ENCODE measurements at places on chromosomes 4 and X.

- no peak for DNase-seq
Measured at GRCh38 chr4:29046186-29046585, 1674.0 kb upstream of the PCDH7 start.

DNA sequence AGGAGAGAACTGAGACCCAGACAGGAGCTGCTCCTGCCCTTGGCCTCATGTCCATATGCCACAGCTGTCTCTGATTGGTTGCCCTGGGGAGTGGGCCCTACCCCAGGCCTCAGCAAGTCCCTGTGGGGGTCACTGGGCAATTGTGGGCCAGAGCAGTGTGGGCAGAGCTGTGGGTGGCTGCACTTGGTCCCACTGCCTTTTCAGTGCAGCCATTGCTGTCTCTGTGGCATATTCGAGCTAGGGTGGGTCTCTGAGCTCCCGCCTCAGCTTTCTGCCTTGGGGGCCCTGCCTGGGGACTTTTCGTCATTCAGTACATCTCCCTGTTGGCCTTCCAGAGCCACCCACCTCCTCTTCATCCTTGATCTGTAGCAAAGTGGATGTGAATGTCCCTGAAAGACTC, 69.8 kb upstream of the LRPAP1 start:
- no peak for DNase-seq

- no peak for DNase-seq
Measured at GRCh38 chrX:116413273-116413672, 23.1 kb upstream of the SLC6A14 start.

DNA sequence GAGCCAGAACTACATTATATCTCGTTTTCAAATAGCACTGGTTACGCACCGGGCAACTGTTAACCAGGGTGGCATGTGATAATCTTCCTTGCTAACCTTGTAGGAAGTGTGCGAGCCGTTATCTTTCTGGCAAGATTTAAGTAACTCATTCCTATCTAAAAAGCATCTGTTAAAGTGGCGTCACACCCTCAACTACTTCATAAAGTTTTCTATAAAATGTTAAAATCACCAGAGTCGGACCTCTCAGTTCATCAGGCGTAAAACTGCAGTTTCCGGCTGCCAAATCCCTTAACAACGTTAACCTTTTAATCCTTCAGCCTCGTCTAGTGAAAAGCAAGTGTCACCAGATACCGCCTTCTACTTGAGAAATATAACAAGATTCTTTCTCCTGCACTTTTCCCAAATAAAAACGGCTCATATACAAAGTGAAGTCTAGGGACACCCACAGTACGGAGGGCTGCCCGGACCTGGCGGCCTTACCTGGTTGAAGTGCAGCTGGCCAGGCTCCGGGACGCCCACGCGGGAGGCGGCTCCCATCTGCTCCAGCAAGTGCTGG, 1.2 kb downstream of the SLC39A8 start:
- no peak for DNase-seq

Measured in activated CD8-positive, alpha-beta memory T cell treated with anti-CD3 and anti-CD28 coated beads, Interleukin-2, amount 50 U/mL, for 48 hours (primary cell).